ENCODE measurements at places on chromosomes 1 and 21.
A peak's percentile ranks its signal among the peaks of the same experiment; 100 is the strongest.

- H3K36me3 ChIP-seq, result no peaks in the 10 kb centered on the region
- peak; percentile 27 for DNase-seq
- H3K27ac ChIP-seq, result no peak overlapping the region
- peak overlapping the region; percentile 91 for H3K4me3 ChIP-seq
These were observed 1.9 kb downstream of the EIF4G3 start for GRCh38 chr1:21174654-21175323.

GRCh38 chr1:71242239-71242638 is 161.4 kb upstream of the ZRANB2 start:
- DNase-seq, result peak; percentile 14
- no peak overlapping the region for H3K4me3 ChIP-seq
- no peak overlapping the region for H3K27ac ChIP-seq
- H3K36me3 ChIP-seq, result no peaks in the 10 kb centered on the region
- H3K27me3 ChIP-seq, result no peaks in the 10 kb centered on the region
- no peaks in the 10 kb centered on the region for H3K4me1 ChIP-seq

DNA sequence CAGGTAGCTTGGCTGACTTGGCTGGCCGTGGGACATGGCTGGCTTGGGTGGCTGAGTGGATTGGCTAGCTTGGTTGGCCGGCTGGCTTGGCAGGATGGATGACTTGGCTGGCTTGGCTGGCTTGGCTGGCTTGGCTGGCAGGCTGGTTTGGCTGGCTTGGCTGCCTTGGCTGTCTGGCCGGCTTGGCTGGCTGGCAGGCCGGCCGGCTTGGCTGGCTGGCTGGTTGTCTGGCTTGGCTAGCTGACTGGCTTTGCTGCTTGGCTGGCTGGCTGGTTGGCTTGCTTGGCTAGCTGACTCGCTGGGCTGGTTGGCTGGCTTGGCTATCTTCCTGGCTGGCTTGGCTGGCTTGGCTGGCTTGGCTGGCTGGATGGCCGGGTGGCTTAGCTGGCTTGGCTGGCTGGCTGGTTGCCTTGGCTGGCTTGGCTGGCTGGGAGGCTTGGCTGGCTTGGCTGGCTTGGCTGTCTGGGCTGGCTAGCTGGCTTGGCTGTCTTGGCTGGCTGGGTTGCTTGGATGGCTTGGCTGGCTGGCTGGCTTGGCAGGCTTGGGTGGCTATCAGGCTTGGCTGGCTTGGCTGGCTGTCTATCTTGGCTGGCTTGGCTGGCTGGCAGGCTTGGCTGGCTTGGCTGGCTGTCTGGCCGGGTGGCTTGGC is 129.7 kb upstream of the FAM72C start:
- H3K4me3 ChIP-seq, result no peak overlapping the region
- no peaks in the 10 kb centered on the region for H3K36me3 ChIP-seq
- no peak overlapping the region for H3K27ac ChIP-seq
- no peaks in the 10 kb centered on the region for H3K4me1 ChIP-seq
- peak; percentile 40 for DNase-seq

DNA sequence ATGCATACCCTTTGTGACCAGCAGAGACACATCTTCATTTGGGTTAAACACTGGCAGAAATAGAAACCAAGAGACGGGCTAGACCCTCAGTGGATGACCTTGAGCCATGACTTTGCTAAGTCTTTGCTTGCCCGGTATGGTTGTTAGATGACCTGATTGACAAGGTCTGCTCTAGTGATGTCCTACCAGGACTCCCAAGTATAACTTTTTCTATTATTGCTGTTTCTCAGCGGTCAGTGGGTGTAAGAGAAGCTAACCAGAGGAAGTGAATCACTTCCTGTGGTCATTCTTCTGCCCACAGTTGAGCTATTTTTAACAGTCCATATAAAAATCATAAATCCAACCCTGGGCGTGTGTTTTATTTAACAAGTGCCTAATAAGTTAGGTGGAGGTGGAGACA is 126.2 kb upstream of the ETS2 start:
- H3K4me1 ChIP-seq, result no peaks in the 10 kb centered on the region
- H3K27me3 ChIP-seq, result peaks cover 54% of the 10 kb centered on the region
- no peak overlapping the region for H3K27ac ChIP-seq
- no peak overlapping the region for H3K4me3 ChIP-seq
- H3K36me3 ChIP-seq, result no peaks in the 10 kb centered on the region
- peak; percentile 63 for DNase-seq

DNA sequence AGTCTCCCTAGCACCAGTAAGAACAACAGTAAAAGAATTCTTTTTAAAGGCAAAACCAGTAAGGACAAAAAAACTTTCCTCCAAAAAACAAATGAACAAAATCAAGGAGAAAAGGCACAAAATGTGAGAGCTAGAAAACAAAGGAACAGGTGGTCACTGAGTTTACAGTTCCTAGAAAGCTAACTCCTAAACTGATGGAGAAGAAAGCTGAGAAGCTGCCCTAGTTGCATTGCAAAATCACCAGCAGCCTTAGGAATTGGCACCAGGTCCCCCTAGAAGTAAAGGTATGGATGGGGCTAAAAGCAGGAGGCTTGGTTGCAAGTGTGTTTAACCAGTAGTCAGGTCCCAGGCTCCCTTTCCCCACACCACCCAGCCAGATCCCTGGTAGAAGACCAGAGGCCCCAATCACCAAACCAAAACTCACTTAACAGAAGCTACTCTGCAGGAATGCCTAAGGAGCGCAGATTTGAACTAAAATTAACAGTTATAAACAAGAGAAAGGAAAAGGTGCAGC is 47.6 kb downstream of the RAB3GAP2 start:
- no peaks in the 10 kb centered on the region for H3K27me3 ChIP-seq
- H3K4me1 ChIP-seq, result no peaks in the 10 kb centered on the region
- no peak for DNase-seq
- no peak overlapping the region for H3K27ac ChIP-seq
- peaks cover 9% of the 10 kb centered on the region for H3K36me3 ChIP-seq
- no peak overlapping the region for H3K4me3 ChIP-seq
